NCI-H526 treated with DMSO at 0.1 percent for 48 hours (cell line): ENCODE measurements at places on chromosomes 16 and 17.

- no peak for DNase-seq
These were observed 87.0 kb downstream of the MGAT5B start for GRCh38 chr17:76955191-76955590.

GRCh38 chr17:15287538-15288267, 22.6 kb upstream of the PMP22 start:
- DNase-seq, result no peak

GRCh38 chr17:42180411-42180921, 476 bp downstream of the KCNH4 start:
- DNase-seq, result no peak

GRCh38 chr16:55901566-55902217, 26.5 kb upstream of the CES5A start:
- DNase-seq, result no peak

DNA sequence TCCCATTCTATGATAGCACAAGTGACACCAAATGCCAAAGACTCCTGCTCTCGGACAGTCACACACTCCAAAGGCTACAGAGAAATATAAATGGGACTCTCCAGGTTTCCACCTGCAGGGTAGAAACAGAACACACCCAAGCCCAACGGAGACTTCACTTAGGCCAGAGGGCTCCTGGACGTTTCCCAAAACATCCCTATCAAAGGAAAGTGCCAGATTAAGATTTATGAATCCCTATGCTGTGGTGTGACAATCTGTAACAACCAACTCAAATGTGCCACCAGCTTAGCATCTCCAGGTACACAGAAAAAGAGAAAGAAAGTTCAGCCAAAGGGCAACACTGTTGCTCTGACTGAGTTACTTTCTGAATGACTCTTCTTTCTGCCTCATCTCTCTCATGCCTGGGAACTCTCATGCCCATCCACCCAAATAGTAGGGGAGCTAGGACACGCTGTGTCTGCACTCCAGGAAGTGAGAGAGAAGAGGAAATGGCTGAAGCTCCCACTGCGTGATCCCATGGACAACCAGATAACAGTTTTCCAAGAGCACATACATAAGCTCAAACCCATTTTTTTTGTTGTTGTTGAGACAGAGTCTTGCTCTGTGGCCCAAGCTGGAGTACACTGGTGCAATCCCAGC, 49.7 kb downstream of the SMG6 start:
- DNase-seq, result no peak

DNA sequence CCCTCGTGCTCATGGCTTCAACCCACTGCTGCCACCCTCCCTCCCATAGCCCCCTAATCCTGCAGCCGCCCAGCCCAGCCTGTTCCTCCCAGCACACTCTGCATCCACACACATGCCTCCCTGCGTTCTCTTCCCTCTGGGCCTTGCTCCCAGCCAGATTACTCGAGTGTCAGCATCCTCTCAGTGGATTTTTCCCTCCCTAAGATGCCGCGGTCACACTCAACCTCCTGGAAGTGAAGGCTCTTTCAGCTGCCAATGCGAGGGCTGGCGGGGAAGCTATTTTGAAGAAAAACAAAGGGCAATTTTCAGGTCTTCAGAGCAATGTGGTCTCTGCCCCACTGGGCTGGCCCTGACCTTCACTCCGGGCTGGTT, 23.2 kb upstream of the CACNG5 start:
- no peak for DNase-seq

- DNase-seq, result no peak
These were observed 34.9 kb downstream of the TOM1L2 start for GRCh38 chr17:17937201-17937853.

GRCh38 chr17:34218748-34219147, 36.3 kb upstream of the CCL2 start:
- DNase-seq, result no peak

DNA sequence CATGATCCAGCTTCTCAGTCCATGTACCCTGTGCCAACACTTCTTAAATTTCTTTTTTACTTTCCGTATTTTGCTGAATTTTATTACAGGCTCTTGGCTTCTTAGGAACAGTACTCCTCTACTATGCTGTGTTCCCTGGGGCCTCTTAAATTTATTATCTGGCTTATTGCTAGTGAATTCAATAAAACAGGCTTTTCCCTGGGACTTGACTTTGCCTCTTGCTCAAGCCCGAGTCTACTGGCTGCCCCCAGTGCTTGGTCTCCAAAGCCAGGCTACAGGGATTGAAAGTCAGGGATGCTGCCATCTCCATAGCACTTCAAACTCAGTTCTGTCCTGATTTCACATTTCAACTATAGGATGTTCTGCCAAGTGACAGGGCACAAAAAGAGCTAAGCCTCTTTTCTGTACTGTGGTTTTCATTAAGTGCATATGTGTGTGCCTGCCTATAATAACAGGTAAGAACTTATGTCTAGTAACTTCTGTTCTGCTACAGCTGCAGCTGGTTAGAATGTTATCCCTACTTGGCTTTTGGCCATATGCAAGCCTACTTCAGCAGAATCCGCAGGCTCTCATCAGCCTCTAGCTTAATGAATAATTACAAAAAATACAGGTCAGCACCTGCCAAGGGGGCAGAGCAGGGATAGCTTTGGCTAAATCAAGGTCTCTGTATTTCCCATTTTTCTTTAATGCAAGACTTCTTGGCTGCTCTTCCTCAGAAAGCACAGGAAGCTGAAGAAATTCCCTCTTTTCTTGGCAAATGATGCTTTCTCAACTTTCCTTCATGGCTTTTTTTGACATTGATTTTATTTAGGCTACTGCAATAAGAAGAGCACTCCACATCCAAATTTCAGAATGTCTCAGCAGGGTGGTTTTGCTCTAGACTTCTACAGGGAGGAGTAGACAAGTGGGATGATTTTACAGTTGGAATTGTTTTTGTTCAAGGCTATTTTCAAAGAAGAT, 8.2 kb downstream of the FAM20A start:
- no peak for DNase-seq

DNA sequence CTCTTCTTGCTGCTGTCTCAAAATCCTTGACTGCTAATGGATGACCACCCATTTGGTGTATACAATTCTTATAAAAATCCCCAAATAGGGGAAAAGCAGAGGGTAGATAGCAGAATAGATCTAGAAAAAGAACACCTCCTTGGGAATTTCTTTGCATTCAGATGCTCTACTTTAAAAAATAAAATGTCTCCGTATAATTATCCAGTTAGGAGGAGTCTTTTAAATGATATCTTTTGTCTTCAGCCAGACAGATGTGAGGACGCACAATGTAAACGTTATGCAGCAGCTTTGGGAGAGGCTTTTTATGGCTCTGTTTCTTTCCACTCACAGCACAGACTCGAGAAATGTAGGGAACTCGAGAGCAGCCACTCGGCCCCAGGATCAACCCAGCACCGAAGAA, 300.2 kb downstream of the IRF8 start:
- no peak for DNase-seq

DNA sequence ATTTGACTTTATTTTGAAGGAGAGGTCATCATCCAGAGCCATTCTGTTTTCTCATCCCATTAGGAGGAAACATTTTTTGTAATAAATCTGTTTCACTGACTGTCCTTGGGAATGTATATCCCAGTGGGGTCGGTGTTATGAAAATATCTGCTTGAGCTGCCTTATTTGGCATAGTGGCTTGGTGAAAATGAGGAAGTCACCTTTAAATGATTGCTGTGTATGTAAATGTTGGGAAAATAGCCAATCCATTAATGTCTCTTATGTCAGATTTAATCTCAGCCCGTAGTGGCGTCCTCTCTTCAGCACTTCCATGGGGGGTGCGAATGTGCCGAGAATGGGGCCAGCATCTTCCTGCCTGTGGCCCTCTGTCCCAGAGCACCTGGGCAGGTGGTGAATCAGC, 57.6 kb downstream of the BANP start:
- no peak for DNase-seq

- DNase-seq, result no peak
These were observed 2.3 kb downstream of the SOX15 start for GRCh38 chr17:7587420-7588151.

DNA sequence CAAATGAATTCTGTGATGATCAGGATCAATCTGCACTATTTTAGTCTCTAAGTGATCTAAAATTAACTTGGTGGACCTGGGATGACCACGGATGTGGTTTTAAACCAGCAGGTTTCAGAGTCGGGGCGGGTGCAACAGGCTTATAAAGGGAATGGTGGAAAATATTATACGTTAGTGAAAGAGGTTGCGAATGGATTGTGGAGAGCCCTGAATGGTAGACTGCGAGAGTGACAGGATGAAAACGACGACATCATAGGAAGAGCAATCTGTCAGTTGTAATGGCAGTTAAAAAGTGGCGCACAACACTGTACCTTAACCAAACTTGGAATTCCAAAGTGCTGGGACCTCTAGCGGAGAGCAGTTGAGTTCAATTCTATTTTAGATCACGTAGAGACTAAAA, 1.2 kb upstream of the CYB5B start:
- no peak for DNase-seq

DNA sequence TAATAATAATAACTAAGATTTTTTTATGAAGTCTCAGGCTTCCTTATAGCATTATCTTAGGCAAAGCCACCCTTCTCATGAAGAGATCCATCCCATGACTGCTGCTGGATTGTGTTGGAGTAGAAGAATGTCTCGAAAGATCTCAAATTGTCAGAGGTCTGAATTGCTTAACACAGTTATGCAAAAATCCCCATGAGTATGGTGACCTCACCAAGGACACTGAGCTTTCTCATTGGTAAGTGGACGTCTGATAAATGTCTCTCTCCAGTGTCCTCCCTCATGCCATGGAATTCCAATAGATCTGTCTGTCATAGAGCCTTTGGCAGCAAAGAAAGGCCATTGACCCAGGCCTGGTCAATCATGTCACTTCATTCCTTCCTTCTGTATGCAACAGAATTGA, 264.5 kb downstream of the CDH11 start:
- DNase-seq, result no peak

DNA sequence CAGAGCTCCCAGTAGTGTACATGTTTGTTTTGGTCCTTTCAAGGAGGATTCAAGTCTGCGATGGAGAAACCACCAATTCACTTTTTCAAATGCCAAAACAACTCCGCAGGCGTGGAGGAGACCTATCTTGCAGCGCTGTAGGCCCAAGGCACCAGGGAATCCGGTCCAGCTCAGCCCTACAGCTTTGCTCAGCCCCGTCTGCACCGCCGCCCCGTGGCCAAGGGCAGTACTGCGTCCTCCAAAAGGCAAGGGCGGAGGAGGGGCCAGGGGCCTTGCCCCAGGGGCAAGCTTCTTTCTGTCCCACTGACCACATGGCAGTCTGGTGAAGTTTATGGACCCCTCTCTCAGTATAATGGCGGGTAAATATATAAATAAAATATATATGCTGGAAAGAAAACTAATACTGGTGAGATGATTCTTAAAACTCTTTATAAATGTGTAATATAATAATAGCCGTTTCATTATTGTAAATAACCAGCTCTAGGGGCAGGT, 709 bp upstream of the CD300LG start:
- peak; percentile 40 for DNase-seq

DNA sequence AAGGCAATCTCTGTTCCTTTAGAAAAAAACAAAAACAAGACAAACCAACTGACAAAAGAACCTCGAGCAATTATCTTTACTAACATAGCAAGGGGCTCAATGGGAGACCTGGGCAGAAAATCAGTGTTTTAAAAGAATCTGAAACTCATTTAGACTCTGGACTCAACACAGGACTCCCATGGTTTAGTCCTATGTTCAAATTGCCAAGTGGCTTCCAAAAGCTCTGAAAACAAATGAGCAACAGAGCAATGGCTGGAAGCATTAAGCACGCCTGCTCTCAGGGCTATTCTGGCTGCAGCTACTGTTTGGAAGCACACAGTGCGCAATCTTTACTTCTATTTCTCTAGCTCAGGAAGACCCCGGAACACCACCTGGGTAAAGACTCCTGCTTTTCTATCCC, 162.0 kb downstream of the AATF start:
- DNase-seq, result no peak

DNA sequence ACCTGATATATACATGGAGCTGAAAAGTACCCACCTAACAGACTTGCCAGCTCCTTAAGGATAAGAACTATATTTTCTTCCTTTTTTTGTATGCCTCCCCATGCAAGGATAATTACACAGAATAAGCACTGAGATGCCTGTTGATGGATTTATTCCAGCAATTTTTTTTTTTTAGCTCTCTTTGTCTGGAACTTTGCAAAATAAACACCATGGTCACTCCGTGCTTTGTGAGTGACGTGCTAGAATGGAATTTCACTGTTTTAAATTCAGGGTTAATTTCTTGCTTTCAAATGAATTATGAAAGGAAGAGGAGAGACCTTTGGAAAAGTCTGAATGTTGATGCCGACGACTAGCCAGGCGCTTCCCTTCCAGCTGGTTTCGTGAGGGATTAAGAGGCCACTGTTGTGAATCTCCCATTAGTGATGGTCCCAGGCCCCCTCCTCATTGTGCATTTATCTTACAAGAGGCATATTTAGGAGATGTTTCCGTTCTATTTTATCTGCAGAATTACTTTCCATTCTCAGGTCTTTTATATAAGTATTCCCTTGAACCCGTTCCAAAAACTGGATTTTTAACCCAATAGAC, 529.1 kb downstream of the WWOX start:
- no peak for DNase-seq

- DNase-seq, result no peak
These were observed 52.4 kb downstream of the WWP2 start for GRCh38 chr16:69814561-69814960.

- peak; percentile 25 for DNase-seq
These were observed at the start of gene SPHK1 for GRCh38 chr17:76384222-76384986. SPHK1 (plus strand) TSS chr17:76384609; CDS start chr17:76385645, 1,036 bp downstream.

- no peak for DNase-seq
These were observed 347.6 kb downstream of the SNX29 start for GRCh38 chr16:12324152-12324551.

DNA sequence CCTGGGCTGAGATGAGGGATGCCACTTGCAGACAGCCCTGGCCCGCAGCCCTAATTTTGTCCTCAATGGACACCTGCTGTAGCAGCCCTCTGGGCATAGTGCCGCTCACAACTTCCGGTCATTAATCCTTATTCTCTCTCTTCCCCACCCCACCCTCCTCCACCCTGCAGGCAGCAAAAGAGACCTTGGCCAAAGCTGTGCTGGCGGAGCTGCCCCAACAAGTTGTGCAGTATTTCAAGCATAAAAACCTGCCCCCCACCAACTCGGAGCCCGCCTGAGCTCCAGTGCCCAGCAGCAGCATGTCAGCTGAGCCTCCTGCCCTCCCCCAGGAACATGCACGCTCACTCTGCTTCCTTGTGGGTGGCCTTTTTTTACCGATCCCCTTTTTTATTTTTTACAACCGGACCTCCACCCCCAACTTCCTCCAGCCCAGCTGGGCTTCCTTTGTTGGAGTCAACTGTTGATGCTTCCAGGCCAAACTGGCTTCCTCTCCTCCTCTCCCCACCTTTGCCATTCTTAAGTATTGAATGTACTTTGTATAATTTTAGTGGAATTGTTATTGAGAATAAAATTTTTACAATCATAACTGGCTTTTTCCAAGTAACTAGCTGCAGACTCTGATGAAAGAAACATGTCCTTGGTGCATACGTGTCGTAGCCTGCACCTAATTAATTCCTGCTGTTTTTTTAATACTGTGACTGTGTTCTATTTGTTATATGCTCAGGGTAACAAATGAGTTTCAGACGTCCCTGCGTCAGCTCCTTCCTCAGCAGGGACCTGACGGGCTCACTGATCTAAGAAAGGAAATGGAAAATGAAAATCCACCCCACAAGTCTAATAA, 38.2 kb downstream of the PSME3IP1 start:
- DNase-seq, result no peak
